Stimulated activated memory B cell treated with anti-CD40 and anti-IgM and Interleukin-4, amounts not matched to agents 10 μg/mL and 1 μg/mL and 100 μg/mL, for 72 hours (primary cell): ENCODE measurements at places on chromosomes 7 and 10.

DNA sequence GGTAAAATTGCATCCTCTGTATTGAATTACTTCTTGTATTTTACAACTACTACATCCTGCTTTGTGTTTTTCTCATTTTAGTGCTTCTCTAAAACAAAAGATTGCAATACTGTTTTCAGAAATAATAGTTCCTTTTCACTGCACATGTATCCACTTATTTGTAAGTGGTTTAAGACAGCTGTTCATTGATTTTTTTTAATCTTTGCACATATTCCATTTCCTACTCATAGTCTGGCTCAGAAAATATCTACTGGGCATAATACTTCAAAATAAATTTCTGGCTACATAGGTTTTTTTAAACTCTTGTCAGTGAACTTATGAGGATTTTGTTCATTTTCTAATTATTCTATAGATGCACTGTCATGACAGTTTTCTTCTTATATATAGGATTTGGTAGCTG lies 54.8 kb downstream of the SND1 start:
- no peak for ATAC-seq
- peaks cover 77% of the 10 kb centered on the region for H3K36me3 ChIP-seq

DNA sequence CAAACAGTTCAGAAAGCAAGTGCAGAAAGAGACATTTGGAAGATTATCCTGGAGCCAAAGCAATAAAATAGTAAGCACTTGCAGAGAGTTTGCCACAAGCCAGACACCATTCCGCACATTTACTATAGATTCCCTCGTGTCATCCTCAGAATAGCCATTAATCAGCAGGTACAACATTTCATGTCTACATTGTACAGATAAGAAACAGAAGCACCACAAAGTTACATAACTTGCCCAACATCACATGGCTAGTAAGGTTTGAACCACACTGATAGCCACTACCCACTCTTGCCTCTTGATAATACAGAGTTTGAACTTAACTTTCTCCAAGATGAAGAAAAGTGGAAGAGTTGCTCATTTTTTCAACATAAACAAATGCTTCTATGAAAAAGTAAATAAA lies 40.6 kb upstream of the GHITM start:
- H3K27ac ChIP-seq, result no peak overlapping the region
- H3K4me3 ChIP-seq, result no peak overlapping the region
- no peaks in the 10 kb centered on the region for H3K27me3 ChIP-seq
- H3K36me3 ChIP-seq, result no peaks in the 10 kb centered on the region
- H3K4me1 ChIP-seq, result no peaks in the 10 kb centered on the region

- H3K4me3 ChIP-seq, result no peak overlapping the region
- H3K27me3 ChIP-seq, result peaks cover 15% of the 10 kb centered on the region
- no peak overlapping the region for H3K27ac ChIP-seq
- no peak for ATAC-seq
Measured at GRCh38 chr10:78696791-78697395, 371.9 kb upstream of the ZMIZ1 start.

DNA sequence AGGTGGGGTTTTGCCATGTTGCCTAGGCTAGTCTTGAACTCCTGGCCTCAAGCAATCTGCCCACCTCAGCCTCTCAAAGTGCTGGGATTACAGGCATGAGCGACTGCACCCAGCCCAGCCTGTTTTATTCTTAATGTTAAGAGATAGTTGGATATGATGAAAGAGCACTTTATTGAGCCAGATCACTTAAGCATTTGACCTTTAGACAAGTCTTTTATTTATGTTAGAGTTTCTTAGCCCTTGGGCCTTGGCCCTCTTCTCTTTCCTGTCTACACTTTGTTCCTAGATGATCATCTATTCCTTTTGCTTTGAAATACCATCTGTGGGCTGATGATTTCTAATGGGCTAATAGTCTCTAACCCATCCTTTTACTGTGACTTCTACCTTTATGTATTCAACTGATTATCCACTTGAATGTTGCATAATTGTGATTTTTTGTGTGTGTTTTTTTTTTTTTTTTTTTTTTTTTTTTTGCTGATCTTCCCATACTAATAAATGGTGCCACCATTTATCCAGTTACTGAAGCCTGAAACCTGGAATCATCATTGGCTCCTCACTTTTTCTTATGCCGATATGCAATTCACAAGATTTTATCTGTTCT lies 34.8 kb downstream of the BTRC start:
- no peak overlapping the region for H3K27ac ChIP-seq
- H3K4me1 ChIP-seq, result peaks cover 8% of the 10 kb centered on the region
- no peak for ATAC-seq
- no peak overlapping the region for H3K4me3 ChIP-seq
- peaks cover 10% of the 10 kb centered on the region for H3K36me3 ChIP-seq

DNA sequence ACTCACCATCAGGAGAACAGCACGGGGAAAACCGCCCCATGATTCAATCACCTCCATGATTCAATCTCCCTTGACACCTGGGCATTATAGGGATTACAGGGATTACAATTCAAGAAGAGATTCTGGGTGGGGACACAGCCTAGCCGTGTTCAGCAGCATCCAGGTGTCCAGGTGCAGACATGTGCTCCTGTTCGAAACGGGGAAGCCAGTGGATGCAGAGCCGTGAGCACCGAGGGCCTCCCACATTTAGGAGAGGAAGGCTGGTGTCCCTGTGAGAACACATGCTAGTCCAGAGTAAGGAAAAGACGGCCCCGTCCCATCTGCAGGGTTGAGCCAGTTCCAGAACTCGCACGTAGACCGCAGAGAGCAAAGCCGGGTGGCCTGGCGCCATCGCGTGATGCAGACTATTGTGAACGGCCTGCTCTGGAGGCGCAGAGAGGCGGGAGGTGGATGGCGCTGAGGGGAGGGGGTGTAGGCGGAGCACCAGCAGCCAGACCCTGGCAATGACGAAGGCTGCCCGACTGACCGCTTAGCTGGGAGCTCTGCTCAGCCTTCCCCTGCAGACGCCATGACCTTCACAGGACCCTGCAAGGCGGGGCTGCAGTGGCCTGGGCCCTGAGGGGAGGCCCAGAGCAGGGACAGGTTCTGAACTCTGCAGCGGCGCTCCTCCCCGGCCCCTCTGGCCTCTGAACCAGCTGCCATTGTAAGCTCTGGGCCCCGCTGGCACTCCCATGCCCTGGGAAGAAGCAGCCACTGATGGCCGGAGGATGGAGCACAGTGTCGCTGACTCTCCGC lies 141.6 kb upstream of the TCERG1L start:
- no peaks in the 10 kb centered on the region for H3K36me3 ChIP-seq
- no peak for ATAC-seq
- no peak overlapping the region for H3K27ac ChIP-seq
- H3K27me3 ChIP-seq, result peaks cover 18% of the 10 kb centered on the region

DNA sequence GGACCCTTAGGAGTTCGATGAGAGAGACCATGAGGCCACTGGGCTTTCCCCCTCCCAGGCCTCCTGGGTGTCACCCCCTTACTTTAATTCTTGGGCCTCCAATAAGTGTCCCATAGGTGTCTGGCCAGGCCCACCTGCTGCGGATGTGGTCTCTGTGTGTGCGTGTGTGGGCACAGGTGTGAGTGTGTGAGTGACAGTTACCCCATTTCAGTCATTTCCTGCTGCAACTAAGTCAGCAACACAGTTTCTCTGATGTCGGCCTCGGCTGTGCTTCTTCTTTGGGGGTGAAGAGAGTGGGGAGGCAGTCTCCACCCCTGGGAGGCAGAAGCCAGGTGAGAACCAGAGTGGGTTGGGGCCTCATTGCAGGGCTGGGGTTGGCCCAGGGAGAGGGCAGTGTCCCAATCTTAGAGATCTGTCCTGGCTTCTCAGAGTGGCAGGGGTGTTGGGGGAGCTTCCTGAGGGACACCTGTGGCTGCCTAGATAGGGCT lies 1.5 kb downstream of the PVRIG start:
- H3K27ac ChIP-seq, result peak overlapping the region; percentile 98
- H3K4me3 ChIP-seq, result peak overlapping the region; percentile 86
- peaks cover 84% of the 10 kb centered on the region for H3K4me1 ChIP-seq

DNA sequence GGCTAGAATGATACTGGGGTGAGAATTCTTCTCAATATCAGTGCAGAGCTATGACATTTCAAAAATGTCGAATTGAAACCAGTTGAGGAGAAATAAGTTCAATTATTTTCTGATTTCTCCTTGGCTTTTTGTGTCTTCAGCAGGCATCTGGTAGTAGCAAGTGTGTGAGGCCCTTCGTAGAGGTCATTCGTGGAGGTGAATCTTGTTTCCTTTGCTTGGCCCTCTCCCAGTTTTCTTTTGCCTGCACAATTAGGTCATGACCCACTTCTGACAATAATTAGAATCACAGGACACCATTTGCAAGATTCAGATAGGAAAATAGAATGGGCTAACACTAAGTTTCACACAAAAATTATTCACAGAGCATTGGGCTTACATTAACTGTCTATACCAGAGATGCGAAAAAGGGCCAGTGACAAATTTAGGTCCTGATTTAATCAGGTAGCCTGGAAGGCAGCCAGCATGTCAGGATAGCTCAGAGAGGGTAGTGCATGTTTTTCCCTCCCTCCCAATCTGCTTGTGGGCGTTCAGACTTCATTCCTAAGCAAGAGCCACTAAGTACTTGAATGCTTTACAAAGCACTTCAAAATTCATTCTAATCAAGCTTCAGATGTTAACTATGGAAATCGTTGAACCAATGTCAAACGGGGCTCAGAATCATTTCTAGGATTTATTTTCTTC lies 24.0 kb upstream of the A1CF start:
- ATAC-seq, result no peak
- no peak overlapping the region for H3K27ac ChIP-seq
- H3K4me1 ChIP-seq, result no peaks in the 10 kb centered on the region
- H3K36me3 ChIP-seq, result no peaks in the 10 kb centered on the region
- no peaks in the 10 kb centered on the region for H3K27me3 ChIP-seq
- H3K4me3 ChIP-seq, result no peak overlapping the region

- no peak overlapping the region for H3K4me3 ChIP-seq
- H3K36me3 ChIP-seq, result no peaks in the 10 kb centered on the region
- H3K27me3 ChIP-seq, result no peaks in the 10 kb centered on the region
- no peak overlapping the region for H3K27ac ChIP-seq
- H3K4me1 ChIP-seq, result no peaks in the 10 kb centered on the region
- ATAC-seq, result no peak
Measured at GRCh38 chr10:58556516-58557165, 44.0 kb downstream of the BICC1 start.

DNA sequence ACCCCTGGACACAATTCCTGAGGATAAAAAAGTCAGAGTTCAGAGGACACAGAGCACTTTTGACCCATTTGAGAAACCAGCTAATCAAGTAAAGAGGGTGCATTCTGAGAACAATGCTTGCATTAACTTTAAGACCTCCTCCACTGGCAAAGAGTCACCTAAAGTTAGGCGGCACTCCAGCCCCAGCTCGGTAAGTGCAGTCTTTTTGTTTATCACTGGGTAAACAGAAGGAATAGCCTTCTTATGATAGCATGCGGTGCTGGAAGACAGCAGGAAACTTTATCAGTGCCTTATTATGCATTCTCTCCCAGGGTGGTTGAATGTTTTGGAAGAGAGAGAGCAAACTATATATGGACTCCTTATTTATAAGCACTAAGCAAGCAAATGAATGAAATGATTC lies 130.5 kb downstream of the CDK14 start:
- H3K4me3 ChIP-seq, result peak overlapping the region; percentile 73
- peaks cover 56% of the 10 kb centered on the region for H3K36me3 ChIP-seq
- H3K4me1 ChIP-seq, result peaks cover 98% of the 10 kb centered on the region
- ATAC-seq, result no peak
- H3K27me3 ChIP-seq, result no peaks in the 10 kb centered on the region
- peak overlapping the region; percentile 92 for H3K27ac ChIP-seq

DNA sequence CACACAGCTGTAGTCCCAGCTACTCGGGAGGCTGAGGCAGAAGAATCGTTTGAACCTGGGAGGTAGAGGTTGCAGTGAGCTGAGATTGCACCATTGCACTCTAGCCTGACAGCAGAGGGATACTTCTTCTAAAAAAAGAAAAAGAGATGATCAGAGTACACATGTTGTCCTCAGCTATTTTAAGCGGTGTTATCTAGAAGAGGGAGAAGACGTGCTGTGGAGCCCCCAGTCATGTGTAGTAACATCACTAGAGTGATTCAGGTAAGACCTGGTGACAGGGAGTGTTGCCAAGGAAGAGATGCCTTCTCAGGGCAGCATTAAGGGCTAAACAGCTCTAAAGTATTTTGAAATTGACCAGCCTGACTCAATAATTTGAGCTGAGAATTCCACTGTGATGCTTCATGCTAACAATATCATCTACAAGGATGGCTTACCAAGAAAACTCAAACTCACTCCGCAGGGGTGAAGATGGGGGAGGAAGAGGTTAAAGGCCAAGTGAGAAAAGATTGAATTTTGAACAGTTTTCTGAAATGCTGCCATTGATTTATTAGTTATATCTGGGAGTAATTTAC lies 97.4 kb downstream of the KLF6 start:
- H3K4me3 ChIP-seq, result no peak overlapping the region
- no peaks in the 10 kb centered on the region for H3K27me3 ChIP-seq
- no peak for ATAC-seq

- peaks cover 24% of the 10 kb centered on the region for H3K36me3 ChIP-seq
- H3K4me3 ChIP-seq, result peak overlapping the region; percentile 99
- H3K4me1 ChIP-seq, result peaks cover 27% of the 10 kb centered on the region
- peak overlapping the region; percentile 98 for H3K27ac ChIP-seq
- no peaks in the 10 kb centered on the region for H3K27me3 ChIP-seq
Measured at GRCh38 chr7:56105508-56105907, 768 bp downstream of the CHCHD2 start.

GRCh38 chr10:58894929-58895328 lies 281.5 kb upstream of the PHYHIPL start:
- no peak overlapping the region for H3K4me3 ChIP-seq
- no peaks in the 10 kb centered on the region for H3K4me1 ChIP-seq
- H3K27ac ChIP-seq, result no peak overlapping the region
- H3K36me3 ChIP-seq, result no peaks in the 10 kb centered on the region

- H3K4me1 ChIP-seq, result no peaks in the 10 kb centered on the region
- ATAC-seq, result no peak
- H3K4me3 ChIP-seq, result no peak overlapping the region
- H3K36me3 ChIP-seq, result no peaks in the 10 kb centered on the region
Measured at GRCh38 chr10:15083674-15084501, 4.7 kb downstream of the ACBD7 start.
